ENCODE measurements at places on chromosomes 2 and 18.
A peak's percentile ranks its signal among the peaks of the same experiment; 100 is the strongest.

GRCh38 chr2:187422282-187422681 is 25.8 kb downstream of the CALCRL start:
- no peak for DNase-seq

- peak; percentile 67 for DNase-seq
Observed at GRCh38 chr2:39665811-39666490, at the start of gene TMEM178A. TMEM178A (plus strand) TSS chr2:39665917; CDS start chr2:39665975, 58 bp downstream.

DNA sequence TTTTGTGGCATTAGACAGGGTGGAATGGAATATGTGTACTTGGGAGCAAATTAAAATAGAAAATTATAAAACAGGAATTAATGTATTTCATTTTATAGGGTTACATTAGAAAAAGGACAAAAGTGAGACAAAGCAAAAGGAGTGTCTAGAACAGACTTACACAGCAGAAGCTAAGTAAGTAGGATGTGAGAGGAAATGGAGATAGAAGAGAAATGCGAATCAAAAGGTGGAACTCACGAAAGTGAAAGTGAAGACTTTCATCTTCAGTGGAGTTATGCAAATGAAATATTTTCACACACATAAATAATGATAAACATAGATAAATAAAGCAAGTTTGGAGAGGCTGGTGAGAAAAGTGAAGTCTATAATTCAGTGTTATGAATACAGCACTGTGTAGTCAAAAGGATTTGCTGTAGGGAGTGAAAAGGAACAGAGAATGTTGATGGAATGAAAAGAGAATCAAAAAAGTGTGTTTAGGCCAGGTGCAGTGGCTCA is 94.8 kb downstream of the DLGAP1 start:
- no peak for DNase-seq

- DNase-seq: peak; percentile 87
Observed at GRCh38 chr2:207165121-207166038, at the start of gene KLF7. KLF7 (minus strand) TSS chr2:207165948; CDS start chr2:207165568, 380 bp downstream.

GRCh38 chr2:156489750-156490465 is 53.7 kb downstream of the GPD2 start:
- DNase-seq: no peak

- DNase-seq: no peak
Observed at GRCh38 chr18:33696332-33697162, 118.5 kb downstream of the ASXL3 start.

DNA sequence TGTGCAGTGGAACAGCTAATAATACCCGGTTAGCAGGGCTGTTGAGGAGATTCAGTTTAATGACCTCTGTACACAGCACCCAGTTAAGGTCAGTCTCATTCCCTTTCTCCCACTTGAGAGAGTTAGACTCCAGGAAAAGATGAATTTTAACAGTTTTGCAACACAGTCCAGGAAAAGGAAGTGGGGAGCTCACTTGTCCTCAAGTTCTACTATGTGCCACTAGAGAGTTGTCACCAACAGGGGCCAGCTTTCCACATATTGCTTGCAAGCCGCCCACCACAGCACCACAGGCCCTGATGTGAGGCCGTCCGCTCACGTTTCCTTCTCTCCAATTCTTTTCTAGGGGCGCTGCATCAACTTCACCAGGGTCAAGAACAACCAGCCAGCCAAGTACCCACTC is 142.1 kb downstream of the GFPT1 start:
- DNase-seq: no peak

GRCh38 chr2:62895632-62896009 is 155.0 kb upstream of the OTX1 start:
- no peak for DNase-seq

DNA sequence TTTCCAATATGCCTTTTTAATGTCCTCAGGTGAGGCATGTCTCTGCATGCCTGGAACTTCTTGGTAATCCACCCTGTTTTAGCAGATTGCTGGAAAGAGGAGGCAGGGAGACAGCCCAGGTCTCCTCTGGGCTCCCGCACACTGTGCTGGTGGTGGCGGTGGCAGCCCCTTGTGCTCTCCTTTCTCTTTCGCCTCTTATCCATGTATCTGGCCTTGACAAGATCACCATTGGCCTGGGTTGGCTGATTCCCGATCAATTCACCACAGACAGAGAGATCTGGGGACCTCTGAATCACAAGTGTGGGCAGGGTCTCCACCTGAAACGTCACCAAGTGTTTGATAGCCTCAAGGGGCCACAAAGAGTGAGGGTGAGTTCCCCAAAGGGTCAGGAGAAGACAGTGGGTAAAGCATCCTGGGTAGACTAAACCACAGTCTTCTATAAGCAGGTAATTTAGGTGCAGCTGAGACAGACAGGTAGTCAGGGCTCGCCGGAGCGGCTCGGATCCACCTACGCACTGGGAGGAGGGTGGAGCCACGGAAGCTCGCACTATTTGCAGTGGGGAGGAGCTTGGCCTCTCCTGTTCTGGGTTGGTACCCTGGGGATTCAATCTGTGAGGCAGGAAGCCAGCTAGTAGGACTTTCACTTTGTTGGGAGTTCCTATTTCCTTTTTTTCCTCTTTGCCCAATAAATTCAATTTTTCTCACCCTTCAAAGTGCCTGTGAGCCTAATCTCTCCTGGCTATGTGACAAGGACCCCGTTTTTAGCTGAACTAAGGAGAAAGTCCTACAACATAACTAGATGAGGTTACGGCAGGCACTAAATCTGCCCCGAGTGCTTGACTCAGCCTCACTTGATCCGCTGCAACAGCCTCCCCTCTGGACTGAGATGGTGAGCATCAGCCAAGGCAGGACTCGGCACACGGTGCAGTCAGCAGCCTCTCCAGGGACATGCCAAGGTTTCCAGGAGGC is 57.6 kb downstream of the SLC4A3 start:
- no peak for DNase-seq

GRCh38 chr2:174339561-174340399 is 5.0 kb downstream of the SP9 start:
- peak; percentile 87 for DNase-seq

- DNase-seq: no peak
Observed at GRCh38 chr2:77642339-77642738, 120.2 kb upstream of the LRRTM4 start.

GRCh38 chr18:32478317-32478716 is 7.6 kb upstream of the GAREM1 start:
- no peak for DNase-seq

DNA sequence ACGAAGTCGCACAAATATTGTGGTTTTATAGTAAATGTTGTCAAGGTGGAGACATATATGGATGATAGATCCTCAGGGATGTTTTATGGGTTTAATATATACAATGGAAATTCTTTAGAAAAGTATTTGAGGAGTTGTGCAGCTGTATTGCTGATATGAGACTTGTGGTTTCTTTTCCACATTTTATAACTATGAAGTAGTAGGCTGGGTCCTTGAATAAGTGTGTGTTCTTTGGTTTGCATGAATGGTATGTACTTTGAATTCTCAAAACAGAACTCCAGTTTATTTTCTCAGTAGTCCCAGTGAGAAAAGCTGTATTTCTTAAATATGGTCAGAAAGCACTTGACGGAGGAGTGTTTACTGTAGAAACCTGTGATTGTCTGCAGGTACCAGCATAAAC is 42.4 kb downstream of the PLCL1 start:
- DNase-seq: no peak
